ENCODE measurements at places on chromosomes 2 and 18.

DNA sequence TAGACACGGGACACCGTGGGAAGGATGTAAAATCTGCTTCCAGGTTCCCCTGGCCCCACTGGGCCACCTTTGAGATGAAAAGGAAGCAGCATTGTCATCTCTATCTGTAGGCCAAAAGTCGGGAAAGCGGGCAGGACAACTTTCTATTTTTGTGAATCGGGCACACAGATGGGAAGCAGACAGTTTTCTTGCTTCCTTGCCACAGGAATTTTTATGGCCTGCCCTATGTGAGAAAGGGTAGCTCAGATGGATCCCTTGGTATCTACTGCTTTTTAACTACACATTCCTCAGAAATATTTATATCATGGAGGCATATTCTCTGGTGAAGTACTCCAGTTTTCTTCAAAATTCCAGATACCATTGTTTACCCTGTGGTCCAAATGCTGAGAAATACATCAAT, 735.5 kb downstream of the CBLN2 start:
- no peak for DNase-seq

DNA sequence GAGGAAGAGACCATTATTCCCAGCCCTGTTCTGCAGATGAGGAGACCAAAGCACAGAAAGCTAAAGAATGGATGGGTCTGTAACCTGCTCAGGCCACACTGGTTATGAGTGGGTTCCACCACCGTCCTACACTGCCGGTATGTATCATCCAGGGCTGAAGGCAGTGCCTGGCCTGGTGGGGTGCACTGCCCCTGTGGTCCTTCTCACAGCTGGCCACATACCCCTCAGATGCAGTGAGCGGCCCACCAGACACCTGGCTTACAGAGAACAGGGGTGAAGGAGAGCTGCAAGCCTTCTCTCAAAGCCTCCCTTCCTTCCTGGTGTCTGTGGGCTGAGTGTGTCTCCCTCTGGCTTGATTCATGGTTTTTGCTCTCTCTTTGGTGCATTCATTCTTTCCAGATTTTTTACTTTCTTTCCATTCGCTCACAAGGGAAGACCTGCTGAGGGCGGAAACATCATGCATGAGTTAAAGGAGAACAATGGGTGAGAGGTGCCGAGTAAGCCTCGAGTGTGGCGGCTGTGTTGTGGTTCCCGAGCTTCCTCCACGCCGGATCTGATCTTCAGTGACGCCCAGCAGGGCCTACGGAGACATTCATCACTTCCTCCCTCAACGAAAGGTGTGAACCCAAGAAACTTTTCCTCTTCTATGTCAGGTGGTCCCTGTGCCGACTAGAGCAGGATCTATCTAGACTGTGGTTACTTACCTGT, 62.1 kb upstream of the REL start:
- DNase-seq, result no peak

GRCh38 chr2:170996316-170996715, 67.3 kb downstream of the GORASP2 start:
- DNase-seq, result no peak

DNA sequence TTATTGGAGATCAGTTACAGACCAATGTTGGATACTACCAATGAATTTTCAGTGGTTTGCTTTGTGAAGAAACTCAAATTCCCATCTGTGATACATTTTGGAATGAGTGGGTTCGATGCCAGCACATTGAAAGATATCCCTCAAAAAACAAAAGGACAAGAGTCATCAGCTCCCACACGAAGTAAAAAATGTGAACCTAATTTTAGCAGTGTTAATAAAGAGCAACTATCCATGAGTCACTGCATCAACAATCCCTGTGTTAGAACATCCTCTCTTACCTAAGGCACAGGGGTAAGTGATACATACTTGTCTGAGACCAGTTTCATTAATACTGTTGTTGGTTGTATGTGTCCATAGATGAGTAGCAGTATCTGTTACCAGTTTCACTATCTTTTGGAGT, 551.8 kb upstream of the SOX11 start:
- DNase-seq, result no peak

DNA sequence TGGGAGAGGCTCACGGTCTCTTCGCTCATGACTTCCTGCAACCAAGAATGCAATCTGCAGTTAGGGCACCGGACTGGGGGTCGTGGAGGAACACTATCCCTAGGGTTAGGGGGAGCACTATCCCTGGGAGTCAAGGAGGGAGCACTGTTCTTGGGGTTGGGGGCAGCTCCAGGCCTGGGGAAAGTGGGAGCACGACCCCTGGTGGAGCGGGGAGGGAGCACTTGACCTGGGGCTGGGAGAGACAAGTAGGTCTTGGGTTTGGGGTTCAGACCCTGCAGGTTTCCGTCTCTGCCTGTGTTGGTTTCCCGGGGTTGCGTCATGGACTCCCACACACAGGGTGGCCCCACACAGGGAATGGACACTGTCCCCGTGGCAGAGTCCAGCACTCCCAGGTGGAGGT, 133.6 kb downstream of the TPO start:
- no peak for DNase-seq

- DNase-seq, result peak; percentile 94
Measured at GRCh38 chr2:70871398-70872211, 36.0 kb upstream of the CD207 start.

DNA sequence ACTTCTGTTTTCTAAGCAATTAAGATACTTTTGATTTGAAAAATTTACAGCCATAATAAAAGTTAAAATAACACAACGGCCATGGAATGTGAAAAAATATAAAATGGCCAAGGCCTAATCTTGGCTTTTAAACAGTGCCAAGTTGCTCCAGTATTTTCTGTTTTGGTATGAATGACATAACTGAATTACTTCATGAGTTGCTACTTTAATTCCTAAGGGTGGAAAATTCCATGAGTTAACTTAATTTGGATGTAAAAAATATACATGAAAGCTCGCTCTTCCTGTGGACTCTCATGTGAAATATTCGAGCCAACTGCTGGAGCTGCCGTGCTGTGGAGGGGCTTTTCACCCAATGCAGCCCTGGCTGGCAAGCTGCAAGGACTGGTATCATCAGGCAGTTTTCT, 286.0 kb upstream of the CCDC68 start:
- DNase-seq, result no peak

DNA sequence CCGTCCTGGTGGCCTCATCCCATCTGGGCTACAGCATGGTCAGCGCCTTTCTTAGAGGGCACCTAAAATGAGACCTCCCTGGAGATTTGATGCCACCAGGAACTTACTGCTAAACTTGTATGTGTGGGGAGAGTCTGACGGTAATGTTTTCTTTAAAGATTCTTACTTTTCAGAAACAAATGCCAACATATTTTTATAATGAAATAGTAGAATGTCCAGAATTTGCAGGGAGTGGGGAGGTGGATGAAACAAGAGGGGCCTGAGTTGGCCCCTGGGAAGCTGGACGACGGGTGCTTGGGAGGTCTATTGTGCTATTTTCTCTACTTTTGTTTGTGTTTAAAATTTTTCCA, 118.8 kb upstream of the CTDP1 start:
- DNase-seq, result no peak
